ENCODE measurements at places on chromosomes 7 and 10.

DNA sequence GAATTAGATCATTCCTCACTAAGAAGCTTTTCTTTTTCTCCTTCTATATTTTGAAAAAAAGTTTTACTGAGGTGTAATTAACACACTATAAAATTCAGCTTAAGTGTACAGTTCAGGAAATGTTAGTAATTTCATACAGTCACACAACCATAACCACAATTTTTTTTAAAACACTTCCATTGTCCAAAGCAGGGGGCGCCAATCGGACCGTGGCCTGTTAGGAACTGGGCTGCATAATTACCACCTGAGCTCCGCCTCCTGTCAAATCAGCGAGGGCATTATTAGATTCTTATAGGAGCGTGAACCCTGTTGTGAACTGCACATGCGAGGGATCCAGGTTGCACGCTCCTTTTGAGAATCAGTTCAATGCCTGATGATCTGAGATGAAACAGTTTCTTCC is 427.1 kb downstream of the TFEC start:
- no peak for DNase-seq

GRCh38 chr10:91163869-91164474 is 56.5 kb upstream of the PCGF5 start:
- peak; percentile 69 for DNase-seq

- DNase-seq = no peak
These were observed 38.5 kb upstream of the AGMO start for GRCh38 chr7:15600298-15600697.

GRCh38 chr10:5563991-5564536 is 39.3 kb downstream of the CALML3 start:
- peak; percentile 57 for DNase-seq

DNA sequence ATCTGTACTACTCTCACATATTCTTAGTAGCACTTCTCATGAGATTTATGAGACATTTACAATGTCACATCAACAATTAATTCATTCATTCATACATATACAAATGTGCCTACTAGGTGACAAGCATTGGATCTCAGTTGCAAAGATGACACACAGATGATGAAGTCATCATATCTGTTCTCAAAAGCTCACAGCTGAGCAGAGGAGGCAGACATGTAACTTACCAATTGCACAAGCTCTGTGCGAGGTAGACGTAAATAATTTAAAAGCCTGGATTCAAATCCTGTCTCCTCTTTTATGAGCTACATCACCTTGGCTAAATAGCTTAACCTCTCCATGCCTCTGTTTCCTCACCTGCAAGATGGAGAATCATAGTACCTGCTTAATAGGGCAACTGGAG is 109.4 kb upstream of the FAM133B start:
- DNase-seq = no peak

GRCh38 chr10:121851786-121852185 is 76.0 kb downstream of the ATE1 start:
- no peak for DNase-seq

GRCh38 chr10:114412907-114413797 is 8.8 kb upstream of the AFAP1L2 start:
- no peak for DNase-seq

DNA sequence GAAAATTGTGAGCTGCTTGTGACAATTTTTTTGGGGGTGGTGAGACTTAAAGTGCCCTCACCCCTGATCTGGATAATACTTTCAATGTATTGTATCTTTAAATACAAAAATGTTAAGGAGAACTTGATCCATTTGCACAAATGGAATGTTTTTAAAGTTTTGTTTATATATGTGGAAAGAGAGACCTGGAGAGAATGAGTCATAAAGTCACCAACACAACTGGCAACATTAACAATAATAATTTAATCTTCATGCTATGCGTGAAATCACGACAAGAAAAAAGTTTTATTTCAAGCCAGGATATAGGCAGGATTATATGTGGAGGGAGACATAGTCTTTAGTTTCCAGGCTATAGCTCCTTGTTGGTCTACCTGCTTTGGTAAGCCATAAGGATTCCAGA is 537.5 kb downstream of the GPAM start:
- DNase-seq = no peak

DNA sequence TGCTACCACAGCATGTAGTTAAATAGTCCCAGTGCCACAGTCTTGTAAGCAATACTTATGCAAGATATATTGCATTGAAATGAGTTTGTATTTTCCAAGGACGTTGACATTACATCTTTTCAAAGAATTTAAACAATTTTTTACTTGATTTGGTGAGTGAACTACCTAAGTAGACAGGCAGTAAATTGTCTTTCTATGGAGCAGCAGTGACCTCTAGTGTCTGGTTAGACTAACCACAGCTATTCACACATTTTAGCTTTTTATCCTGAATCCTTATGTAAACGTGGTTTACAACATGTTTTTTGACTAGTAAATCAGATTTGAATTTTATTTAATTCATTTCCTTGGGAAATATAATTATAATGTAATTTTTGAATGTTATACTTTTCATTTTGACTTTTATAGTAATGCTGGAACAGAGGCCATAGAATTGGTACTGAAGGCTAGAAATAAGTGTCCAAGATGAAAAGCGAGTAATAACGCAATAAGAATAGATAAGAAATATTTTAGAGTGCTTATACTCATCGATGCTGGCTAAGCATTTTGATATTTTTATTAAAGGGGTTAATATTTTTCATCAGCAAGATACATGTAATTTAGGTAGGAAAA is 5.6 kb downstream of the LRRTM3 start:
- no peak for DNase-seq

GRCh38 chr7:133510326-133511055 is 257.6 kb downstream of the EXOC4 start:
- DNase-seq = no peak

DNA sequence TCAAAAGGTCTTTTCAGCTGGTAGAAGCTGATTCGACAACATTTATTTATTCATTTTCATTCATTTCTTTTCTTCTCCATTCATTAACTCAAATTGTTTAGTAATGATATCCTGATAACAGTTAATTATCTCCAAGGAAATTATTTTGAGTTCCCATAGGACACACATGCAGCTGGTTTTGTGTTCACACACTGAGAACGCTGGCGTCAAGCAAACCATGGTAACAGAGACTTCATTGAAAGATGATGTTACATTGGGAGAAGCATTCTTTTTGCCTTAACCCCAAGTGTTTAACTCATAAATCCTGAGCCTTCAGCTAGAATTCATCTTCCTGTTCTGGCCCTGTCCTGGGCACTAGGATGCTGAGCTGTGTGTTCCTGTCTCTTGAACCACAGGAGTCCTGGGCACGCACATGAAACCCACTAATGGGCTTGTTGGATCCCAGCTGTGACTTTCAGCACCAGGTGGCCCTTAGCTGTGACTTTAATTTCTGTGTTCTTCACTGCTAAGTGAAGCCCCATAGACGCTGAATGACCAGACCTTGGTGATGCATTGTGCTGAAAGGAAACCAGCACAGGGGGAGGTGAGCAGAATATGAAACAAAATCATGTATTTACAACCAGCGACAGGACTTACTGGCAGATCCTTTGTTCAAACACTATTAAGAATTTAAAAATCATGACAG is 121.5 kb upstream of the PRSS58 start:
- no peak for DNase-seq

DNA sequence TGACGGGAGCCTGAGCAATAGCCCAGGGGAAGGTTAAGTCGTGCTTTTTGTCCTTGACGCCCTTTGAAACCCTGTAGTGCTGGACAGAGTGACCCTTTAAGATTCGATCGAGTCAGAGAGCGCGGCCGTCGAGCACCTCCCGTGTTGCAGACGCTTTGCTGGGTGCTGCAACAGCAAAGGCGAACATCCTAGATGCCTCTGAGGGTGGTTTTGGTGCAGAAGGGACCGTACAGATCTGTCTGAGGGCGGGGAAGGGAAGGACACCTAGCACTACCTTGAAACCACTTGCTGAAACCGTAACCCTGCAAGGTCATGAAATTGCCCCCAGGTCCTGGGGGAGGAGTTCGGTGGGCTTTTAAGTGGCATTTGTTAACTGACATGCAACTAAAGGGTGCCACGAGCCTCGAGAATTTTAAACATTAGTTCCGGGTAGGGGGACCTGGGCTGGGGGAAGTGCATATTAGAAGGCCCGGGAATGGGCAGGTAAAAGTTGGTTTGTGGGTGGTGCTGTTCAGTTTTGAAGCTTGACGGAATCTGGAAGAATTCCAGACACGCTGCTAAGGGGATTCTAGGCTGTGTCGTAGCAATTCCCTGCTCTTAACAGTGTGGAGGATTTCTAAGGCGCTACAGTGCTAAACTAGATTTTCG is 786 bp downstream of the ATP5F1C start:
- no peak for DNase-seq

GRCh38 chr10:124069341-124070264 is 23.8 kb downstream of the CHST15 start:
- DNase-seq = no peak

DNA sequence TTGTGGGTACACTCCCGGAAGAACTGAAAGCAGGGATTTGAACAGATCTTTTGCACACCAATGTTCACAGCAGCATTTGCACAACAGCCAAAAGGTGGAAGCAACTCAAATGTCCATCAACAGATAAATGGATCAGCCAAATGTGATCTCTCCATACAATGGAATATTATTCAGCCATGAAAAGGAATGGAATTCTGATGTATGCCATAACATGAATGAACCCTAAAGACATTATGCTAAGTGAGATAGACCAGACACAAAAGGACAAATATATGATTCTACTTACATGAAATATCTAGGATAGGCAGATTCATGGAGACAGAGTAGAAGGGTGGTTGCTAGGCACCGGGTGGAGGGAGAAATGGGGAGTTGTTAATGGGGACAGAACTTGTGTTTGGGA is 36.7 kb downstream of the CLEC2L start:
- no peak for DNase-seq

GRCh38 chr10:119803264-119803663 is 69.4 kb downstream of the MCMBP start:
- no peak for DNase-seq

GRCh38 chr7:28065721-28066285 is 114.8 kb downstream of the JAZF1 start:
- no peak for DNase-seq

DNA sequence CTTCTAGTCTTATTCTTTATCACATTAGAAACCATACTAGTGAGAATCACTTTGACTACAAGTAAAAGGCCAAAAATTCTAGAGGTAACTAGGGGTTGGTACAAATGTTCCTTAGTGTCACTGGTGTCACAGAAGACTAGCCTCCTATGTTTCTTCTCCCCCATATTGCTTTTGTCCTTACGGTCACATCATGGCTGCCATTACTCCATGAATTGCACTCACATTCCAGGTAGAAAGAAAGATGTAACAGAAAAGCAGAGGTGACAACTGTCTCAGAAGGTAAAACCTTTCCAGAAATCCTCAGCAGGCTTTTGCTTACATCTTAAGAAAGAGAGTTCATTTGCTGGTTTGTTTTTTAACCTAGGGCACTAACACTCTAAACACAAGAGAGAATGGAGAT is 42.9 kb downstream of the USP6NL start:
- no peak for DNase-seq

DNA sequence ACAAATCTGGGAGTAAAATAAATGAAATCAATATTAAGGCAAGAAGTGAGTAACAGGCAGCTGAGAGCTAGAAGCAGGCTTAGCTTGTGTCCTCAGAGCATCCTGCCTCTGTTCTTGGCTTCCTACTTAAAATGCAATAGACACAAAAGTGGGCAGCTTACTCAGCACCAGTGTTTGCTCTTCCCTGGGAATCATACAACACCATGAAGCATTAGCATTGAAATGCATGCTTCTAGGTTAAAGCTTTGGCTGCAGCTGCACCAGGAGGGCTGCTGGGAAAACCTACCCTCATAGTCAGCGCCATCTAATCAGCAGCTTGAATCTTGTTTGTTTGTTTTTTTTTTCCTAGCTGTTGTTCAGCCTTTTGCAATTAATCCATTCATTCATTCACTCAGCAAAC is 104.2 kb upstream of the VWC2 start:
- no peak for DNase-seq

DNA sequence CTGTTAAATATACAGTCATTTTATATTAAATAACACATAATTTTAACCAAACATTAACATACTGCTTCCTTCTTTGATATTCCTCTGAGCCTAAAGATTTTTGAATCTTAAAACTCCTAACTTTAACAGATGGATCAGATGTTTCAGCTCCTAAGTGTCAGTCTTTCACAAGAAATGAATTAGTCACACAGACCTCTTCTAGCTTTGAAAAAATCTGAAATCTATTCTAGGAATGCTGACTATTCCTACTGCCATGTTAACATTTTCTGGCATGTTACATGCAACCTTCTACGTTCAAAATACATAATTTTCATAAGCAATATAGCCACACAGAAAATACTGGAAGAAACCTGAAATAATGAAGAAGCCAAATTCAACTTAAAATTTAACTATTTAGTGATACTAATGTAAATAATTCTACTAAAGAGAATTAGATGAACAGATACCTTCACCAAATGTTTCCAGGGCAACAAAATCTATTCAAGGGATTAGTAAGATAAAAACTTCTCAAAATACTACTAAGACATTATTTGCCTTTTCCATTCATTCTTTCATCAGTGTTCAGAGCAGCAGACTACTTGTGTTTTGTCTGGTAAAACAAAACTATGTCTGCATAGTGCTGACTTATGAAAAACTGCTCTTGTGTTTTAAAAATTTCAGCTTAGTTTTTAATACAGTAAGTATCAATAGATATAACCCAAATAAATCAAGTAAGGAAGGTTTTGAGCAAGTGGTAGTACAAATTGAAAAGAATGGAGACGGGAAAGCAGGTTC is 9.2 kb downstream of the JMJD1C start:
- no peak for DNase-seq

DNA sequence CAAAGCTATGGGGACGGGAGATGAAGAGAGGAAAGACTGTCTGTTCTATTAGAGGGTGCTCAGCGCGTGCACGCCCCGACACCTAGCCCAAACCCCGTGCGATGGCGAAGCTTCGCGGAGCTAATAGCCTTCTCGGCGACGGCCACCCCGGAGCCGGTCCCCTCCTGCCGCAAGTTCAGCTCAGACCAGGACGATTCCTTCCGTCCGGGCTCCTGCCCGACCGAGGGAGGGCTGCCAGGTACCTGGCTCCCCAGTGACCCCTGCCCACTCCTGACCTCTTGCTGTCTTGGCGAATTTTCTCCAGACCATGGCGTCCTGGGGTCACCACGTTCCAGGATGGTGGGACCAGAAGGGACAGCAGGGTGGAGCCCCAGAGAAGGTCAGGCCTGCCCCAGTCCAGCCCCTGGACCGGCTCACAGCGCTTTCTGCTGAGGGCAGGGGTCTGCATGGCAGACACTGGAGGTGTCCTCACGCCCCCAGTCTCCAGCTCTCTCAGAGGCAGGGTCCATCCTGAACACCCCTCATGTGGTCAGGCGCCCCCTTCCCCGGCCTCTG is 36.7 kb downstream of the UNCX start:
- DNase-seq = no peak

DNA sequence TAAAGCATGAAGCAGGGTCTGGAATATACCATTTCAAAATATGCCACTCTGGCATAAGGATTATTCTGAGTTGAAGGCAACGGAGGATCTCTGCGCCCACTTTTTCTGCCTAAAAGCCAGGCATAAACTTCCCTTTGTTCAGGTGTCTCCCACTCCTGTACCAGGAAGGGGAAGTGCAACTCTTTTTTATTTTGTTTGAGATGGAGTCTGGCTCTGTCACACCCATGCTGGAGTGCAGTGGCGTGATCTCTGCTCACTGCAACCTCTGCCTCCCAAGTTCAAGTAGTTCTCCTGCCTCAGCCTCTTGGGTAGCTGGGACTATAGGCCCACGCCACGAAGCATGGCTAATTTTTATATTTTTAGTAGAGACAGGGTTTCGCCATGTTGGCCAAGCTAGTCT is 18.2 kb downstream of the SVIL start:
- no peak for DNase-seq

- DNase-seq = no peak
These were observed 36.7 kb downstream of the WAC start for GRCh38 chr10:28569506-28570159.
